ENCODE measurements at places on chromosomes 2 and 18. TPM values are rescaled to one million over a fixed set of nuclear protein-coding genes. Genes with fewer than 3 reads are reported as not detected.

DNA sequence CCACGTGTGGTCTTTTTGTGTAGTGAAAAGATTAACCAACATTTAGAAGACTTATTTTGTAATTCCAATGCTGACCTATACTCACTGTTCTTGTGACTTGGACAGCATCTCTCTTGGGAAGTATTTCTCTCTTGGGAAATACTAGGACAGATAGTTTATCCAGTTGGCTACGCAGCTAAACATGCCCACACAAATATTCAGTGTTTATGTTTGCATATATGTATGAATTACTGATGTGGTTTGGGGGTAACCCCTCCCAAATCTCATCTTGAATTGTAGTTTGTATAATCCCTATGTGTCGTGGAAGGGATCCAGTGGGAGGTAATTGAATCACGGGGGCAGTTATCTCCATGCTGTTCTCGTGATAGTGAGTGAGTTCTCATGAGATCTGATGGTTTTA lies 2062.3 kb upstream of the CELF4 start:
- no peak for DNase-seq

DNA sequence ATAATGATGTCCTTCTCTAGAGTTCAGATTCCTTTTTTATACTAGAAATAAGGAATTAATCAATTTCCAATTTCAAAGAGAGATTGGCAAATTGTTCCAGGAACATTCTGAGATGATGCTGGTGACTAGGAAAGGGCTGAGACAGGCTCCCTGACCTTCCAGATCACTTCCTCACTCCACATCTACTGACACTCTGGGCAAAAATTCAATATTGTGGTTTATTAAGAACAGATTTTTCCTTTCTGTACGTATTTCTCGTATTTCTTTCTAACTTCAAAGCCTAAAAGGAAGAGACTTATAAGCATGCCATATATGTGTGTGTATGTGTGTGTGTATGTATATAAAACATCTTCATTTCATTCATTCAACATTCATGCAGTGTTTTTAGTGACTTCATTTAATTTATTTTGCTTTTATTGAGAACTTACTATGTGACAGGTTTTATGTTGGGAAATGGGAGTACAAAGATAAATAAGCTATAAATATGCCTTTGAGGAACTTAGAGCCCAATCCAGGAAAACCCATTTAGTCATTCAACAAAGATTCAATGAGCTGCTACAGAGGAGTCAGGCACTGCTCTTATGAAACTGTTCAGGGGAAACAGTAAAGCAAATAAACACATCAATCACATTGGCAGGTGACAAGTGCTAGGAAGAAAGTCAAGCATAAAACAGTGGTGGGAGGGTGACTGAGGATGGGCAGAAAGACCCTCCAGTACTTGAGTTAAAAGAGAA lies 137.9 kb downstream of the RDH14 start:
- DNase-seq, result no peak

DNA sequence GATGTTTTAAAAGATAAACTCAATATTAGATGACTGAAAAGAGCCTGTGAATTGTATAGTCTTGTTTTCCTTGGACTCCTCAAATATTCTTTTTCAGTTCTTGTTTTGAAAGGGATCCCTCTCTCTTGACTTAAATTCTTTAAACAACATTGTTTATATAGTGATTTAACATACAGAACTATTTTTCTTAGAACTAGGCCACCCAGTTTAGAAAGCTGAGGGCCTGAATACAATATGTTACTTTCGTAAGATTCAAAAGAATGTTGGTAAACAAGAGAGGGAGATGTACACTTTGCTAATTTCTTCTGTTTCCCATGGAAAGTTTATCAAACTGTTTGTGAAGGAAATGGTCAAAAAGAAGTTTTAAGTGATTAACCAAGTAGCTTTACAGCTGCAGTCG lies 5.5 kb upstream of the TSPYL6 start:
- DNase-seq, result no peak

- DNase-seq, result no peak
These were observed 10.3 kb upstream of the B3GNT2 start for GRCh38 chr2:62185475-62186155.

GRCh38 chr2:177188482-177189469 lies 23.8 kb upstream of the HNRNPA3 start:
- DNase-seq, result no peak

- no peak for DNase-seq
These were observed 81.9 kb downstream of the TCF7L1 start for GRCh38 chr2:85215081-85215447.

GRCh38 chr2:40625849-40626248 lies 174.0 kb upstream of the SLC8A1 start:
- no peak for DNase-seq

Gene MARCHF4
- total RNA-seq, result not detected

Gene PRKCE
- 14.8 TPM for total RNA-seq

Gene PROKR1
- not detected for total RNA-seq

Gene CDCA7
- 1.4 TPM for total RNA-seq

Data from left ventricle myocardium superior (tissue), 1 donor.